ENCODE measurements at places on chromosomes 11 and 22.

DNA sequence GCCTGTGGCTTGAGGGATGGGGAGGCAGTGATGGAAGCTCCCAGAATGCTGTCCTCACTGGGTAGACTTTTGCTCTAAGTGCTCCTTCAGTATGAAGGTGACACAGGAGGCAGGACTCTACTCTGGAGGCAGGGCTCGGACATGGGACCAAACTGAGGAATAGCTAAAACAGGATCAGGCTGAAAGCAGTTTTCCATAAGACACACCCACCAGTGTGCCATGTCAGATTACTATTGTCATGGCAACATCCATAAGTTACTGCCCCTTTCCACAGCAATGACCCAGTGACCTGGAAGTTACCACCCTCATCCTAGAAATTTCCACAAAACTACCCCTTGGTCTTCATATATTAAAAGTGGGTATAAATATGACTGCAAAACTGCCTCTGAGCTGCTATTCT is 43.6 kb upstream of the GALNT18 start:
- DNase-seq = no peak

DNA sequence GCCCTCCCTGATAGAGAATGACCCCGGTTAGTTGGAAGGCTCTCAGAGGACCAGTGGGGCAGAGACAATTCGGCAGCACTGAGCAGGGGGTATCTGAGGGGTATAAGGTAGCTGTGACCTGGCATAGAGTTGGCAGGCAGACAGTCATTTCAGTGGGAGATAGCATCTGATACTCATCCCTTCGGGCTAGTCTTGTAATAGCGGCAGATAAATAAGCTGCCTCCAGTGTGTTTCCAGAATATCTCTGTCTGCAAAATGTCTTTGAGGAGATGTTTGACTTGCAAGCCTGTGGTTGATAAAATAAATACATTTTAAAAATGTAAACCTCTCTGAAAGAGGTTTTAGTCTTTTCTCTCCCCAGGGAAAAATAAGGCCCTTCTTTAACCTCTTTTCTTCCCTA is 54.2 kb downstream of the TEAD1 start:
- DNase-seq = no peak

DNA sequence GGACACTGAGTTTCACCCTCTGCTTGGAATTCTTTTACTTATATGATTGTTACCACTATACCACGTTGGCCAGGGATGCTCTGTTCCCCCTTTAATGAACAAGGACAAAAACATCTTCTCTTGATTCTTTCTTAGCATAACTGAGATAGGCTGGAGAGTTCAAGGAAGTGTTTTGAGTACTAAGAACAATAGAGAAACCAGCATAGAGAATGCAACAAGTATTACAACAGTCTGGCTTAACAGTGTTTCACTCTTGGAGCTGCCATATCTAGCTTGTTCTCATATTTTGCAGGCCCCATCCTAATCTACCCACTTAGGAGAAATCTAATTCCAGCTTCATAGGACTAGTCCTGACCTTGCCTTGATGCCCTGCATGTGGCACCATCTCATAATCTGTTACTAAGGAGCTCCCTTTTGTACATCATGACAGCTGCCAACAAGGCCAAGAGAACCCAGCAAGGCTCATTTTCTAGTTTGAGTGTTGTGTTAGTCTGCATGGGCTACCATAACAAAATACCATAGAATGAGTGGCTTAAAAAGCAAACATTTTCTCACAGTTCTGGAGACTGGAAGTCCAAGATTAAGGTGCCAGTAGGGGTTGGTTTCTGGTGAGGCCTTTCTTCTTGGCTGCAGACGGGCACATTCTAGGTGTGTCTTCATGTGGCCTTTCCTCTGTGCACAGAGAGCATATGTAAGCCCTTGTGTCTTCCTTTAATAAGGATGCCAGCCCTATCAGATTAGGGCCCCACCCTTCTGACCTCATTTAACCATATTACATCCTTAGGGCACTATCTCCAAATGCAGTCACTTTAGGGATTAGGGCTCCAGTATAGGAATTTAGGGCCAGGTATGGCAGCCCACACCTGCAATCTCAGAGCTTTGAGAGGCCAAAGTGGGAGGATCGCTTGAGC is 37.8 kb downstream of the PACS1 start:
- no peak for DNase-seq

DNA sequence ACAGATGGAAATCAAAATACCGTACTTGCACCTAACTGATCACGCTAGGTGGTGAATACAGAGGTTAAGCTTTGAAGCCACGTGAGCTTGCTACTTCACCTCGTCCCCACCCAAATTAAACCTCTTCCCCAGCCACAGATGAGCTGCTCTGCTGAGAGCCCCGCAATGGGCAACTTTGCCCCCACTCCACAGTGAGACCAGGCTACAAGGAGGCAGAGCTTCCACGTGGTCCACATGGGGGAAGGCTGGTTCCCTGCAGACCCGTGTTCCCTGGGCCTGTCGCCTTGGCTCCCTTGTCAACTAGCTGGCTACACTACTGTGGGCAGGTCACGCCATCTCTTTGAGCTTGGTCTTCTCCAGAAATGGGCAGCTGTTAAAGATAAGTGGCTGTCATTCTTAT is 10.9 kb downstream of the CD5 start:
- DNase-seq = no peak

DNA sequence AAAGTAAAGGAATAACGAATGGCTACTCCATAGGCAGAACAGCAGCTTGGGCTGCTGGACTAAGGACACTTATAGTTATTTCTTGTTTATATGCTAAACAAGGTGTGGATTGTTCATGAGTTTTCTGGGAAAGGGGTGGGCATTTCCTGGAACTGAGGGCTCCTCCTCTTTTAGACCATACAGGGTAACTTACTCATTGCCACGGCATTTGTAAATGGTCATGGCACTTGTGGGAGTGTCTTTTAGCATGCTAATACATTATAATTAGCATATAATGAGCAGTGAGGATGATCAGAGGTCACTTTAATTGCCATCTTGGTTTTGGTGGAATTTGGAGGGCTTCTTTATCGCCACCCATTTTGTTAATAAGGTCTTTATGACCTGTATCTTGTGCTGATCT is 7.0 kb downstream of the OR4X1 start:
- DNase-seq = no peak

DNA sequence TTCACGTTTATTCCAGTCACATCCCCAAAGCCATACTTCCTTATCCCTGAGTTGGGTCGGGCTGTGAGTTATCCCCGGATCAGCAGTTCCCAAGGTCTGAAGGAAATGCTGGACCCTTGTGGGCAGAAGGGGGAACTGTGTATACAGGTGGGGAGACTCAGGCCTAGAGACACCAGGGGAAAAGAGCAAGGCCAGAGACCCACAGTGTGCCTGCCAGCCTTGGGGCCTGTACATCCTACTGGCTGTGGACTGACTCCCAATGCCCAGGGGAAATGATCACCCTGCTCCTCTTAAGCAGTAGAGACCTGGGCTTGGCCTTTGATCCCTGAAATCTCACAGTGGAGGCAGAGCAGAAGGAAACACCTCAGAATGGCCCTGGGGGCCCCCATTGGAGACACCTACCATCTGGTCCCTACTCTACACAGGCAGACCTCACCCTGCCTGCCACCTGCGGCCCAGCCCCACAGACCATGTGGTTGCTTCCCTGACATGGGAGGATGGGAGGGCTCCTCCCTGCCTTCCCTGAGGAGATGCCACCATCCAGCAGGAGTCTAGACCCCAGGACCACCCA is 1.3 kb downstream of the SELENOM start:
- DNase-seq = no peak

GRCh38 chr11:32176223-32176934 is 85.5 kb downstream of the RCN1 start:
- peak; percentile 81 for DNase-seq

DNA sequence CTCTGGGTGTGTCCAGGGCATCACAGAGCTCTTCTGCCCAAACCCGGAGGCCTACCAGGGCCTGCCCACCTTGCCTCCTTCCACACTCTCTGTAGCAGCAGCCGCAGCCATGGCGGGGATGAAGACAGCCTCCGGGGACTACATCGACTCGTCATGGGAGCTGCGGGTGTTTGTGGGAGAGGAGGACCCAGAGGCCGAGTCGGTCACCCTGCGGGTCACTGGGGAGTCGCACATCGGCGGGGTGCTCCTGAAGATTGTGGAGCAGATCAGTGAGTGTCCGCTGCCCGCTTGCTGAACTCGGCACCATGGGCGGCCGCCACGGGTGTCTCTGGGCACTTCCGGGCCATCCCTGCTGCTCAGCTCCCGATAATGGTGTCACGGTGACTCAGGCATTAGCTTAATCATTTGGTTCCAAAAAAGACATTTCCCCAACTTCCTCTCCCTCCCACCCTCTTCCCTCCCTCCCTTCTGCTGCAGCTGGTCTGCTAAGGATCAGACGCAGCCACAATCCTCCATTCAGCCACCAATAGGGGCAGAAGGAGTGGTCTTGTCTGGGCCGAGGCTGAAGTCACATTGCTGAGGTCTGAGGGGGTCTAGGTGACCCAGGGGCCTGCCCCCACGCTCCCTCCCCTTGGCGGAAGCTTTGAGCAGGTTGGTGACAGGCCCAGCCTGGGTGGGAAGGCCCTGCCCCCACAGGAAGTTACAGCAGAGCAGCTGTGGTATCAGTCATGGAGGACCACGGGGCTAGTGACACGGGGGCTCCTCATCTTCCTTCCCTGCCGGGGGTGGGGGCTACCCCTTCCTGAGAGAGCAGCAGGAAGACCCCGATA is 950 bp downstream of the FERMT3 start:
- no peak for DNase-seq

DNA sequence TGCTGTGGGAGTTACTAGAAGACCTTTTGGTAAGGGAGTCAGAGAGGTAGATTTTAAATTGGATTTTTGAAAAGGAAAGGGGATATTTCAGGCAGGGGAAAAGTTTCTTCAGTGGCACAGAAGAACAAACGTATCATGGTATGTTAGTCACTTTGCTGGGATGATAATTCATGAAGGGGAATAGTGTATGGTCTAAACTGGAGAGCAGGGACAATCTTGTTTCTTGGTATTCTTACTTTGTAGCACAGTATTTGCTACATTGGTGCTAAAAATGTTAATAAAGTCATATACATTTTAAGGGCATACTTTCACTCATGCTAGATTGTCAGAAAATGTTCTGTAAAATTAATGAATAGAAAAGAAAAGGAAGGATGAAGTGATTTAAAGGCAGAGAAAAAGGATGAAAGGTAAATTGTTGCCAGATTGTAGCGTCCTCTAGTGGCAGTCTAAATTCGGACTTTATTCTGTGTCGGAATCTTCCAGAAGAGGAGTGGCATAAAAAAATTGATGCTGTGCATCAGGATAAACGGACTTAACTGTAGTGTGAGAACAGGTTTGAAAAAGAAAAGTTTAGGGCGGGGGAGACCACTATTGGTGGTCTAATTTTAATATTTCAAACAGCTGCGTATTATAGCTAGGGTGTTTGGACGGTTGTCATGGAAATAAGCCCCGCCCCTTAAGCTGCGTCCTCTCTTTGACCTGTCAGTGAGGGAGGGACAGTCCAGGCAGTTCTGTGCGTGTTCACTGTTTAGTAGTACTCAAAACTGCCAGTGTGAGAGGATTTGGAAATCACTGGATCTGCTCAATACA is at the start of gene BCO2:
Gene BCO2 (plus strand): TSS at position 724 of the 810 bp plus-strand sequence. CDS start 90 bp downstream, outside the sequence.
- DNase-seq = peak; percentile 92

DNA sequence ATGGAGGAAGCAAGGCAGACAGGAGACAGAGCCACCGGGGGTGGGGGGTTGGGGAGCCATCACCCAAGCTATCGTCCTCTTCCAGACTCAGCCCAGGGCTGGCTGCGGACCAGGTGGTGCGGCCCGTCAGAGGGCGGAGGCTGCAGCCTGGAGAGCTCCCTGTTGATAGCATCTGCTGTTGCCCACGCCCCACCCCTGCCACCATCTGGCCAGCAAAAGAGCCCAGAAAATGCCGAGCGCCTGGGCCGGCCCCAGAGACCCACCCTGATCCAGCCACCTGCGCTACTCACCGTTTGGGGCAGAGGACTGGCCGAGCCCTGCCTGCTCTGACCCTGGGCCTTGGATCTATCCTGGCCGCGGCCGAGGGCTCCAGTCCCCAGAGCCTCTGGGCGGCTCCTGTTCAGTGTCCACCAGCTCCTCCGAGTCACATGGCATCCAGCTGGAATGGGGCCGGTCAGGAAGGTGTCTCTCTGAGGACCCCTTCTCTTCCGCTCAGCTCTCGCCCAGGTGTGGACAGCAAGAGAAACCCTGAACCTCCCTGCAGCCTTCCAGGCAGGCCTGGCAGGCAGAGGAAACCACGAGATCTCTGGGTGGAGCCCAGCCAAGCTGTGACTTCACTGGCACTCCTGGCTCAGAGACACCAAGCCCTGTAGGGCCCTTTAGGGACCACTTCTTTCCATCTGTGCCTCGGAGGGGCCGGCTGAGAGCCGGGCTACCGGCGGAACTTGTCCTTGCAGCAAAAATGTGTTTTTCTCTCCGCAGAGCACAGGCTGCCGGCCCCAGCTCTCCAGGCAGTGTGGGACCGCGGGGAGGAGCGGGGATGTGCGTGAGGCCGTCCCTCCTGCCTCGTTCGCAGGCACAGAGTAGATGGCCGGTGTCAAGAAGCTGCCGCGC is at the start of gene MRGPRE:
Gene MRGPRE (minus strand): TSS at position 567 of the 894 bp plus-strand sequence. CDS start 3,618 bp downstream, outside the sequence.
- DNase-seq = peak; percentile 5

- no peak for DNase-seq
Measured at GRCh38 chr11:116357784-116358544, 414.8 kb downstream of the BUD13 start.

GRCh38 chr11:113591117-113591516 is 115.0 kb downstream of the TMPRSS5 start:
- DNase-seq = no peak

- DNase-seq = no peak
Measured at GRCh38 chr11:127844876-127845275, 742.5 kb downstream of the ETS1 start.

DNA sequence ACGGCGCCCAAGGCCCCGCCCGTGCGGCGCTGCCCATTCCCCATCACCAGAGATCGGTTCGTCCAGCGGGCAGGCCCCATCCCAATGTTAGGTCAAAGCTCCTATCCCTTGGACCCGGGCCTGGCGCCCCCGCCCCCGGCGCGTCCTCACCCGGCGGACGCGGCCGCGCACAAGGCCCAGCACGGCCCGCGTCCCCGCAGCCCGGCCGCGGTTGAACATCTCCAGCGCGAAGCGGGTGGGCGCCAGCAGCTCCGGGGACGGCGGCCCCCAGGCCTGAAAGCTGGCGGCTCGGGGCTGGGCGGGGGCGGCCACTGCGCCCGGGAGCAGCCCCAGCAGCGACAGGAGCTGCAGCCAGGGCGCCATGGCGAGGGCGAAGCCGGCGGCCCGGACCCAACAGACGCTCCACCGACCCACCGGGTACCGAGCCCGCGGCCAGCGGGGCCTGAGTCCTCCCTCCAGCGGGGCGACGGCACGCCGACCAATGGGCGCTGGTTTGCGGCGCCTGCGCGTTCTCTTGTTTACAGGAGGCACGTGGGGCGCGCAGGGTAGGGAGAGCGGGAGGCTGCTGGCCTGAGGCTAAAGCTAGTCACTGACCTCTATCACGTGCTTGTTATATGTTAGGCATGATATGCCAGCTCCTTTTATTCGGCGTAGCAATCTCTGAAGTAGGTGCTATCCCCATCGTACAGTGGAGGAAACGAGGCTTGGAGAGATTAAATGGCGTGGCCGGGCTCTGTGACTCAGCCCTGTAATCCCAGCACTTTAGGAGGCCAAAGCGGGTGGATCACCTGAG is at the start of gene CTSF:
Gene CTSF (minus strand): TSS at position 483 of the 793 bp plus-strand sequence. CDS start 120 bp downstream, at position 363.
- DNase-seq = peak; percentile 90

GRCh38 chr11:13687271-13687670 is 18.8 kb downstream of the FAR1 start:
- no peak for DNase-seq

GRCh38 chr11:8858808-8859207 is 52.2 kb upstream of the AKIP1 start:
- DNase-seq = no peak

GRCh38 chr11:68989936-68990606 is 9.3 kb upstream of the MRGPRD start:
- DNase-seq = no peak
